ENCODE measurements at places on chromosomes 1 and 21.

DNA sequence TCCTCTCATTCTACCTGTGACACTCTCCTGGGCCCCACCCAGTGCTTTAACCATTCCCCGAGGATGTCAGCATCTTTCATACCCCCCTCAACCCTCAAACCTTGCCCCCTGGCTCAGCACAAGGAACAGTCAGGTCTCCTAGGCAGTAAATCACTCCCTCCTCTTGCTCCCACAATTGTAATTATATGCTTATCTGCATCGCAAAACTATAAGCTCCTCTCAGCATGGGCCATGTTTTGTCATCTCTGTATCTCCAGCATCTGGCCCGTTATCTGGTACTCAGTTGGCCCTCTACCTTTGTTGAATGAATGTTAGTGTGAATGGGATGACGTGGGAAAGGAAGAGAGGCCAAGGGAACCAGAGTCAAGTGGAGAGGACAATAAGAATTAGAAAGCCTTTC lies 2.8 kb upstream of the ELOVL1 start:
- no peak for DNase-seq

DNA sequence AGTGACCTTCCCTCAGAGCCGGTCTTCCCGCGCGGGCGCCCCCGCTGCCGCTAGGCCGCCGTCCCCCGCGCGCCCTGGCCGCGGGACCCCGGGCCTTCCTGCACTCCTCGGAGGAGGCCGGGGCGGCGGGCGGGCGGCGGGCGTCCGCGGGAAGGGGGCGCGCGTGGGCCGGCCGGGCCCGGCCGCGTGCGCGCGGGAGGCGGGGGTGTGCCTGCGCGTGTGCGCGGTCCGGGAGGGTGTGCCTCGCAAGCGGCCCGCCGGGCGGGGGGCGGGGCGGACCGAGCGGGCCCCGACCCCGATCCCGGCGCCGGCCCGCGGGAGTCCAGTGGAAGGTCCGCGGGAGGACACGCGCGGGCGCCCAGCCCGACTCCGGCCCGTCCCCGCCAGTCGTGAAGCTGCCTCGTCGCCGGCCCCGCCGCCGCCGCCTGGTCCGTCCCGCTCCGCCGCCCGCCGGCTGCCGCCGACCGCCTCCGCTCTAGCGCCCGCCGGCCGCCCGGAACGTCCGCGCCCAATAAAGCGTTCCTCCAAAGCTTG lies 438 bp downstream of the MRPS6 start:
- DNase-seq: peak; percentile 18

GRCh38 chr1:90176530-90176929 lies 181.6 kb downstream of the ZNF326 start:
- DNase-seq: no peak

- no peak for DNase-seq
Observed at GRCh38 chr1:119254067-119254720, 113.7 kb upstream of the WARS2 start.

GRCh38 chr1:175829845-175830244 lies 86.5 kb upstream of the TNR start:
- no peak for DNase-seq

- DNase-seq: no peak
Observed at GRCh38 chr1:109765483-109765815, 1.7 kb upstream of the EPS8L3 start.

GRCh38 chr1:18217398-18218043 lies 109.9 kb downstream of the IGSF21 start:
- DNase-seq: peak; percentile 7

DNA sequence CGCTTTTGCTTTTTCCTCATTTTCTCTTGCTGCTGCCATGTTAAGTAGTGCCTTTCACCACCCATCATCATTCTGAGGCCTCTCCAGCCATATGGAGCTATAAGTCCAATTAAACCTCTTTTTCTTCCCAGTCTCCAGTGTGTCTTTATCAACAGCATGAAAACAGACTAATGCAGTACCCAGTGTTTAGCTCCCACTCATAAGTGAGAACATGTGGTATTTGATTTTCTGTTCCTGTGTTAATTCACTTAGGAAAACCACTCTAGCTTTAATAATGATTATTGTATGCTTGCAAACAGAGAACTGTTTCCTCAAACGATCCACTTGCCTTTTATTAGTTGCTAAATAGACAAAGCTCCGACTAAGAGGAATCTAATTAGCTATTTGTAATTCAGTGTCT lies 43.3 kb downstream of the IL23R start:
- DNase-seq: no peak

DNA sequence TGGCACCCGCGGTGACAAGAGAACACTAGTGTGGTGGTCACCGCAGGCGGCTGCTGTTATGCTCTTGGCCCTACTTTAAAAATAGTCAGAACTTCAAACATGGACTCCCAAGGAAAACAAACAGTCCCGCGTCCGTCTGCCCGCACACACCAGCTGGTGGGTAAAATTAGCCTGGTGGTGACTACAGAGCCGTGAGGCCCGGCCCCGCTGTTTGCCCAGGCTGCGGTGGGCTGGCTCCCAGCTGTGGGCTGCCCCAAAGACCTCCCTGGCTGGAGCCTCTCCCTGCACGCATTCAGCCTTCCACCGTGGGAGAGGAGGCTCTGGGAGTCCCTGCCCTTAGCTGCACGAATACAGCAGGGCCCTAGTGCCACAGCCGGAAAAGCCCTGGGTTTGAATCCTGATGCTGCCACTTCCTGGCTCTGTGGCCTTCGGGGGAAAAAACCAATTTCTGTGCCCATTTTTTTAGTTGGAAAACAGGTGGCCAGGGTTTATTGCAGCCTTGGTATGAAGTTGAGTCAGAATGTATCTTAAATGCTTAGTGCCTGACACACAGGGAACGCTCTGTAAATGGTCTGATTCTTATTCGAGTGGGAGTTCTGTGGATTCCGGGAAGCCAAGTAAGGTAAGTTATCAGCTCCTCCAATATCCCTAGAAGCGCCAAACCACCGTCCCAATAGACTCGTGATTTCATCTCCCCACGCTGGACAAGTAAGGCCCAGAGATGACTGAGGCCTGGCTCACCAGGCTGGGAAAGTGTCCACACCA lies 58.2 kb downstream of the ALPL start:
- DNase-seq: peak; percentile 89

GRCh38 chr1:155773221-155773620 lies 83.8 kb downstream of the GON4L start:
- DNase-seq: no peak

- DNase-seq: no peak
Observed at GRCh38 chr1:247942624-247943023, 6.0 kb upstream of the OR2L8 start.

- no peak for DNase-seq
Observed at GRCh38 chr1:86382878-86383277, 13.2 kb downstream of the ODF2L start.

DNA sequence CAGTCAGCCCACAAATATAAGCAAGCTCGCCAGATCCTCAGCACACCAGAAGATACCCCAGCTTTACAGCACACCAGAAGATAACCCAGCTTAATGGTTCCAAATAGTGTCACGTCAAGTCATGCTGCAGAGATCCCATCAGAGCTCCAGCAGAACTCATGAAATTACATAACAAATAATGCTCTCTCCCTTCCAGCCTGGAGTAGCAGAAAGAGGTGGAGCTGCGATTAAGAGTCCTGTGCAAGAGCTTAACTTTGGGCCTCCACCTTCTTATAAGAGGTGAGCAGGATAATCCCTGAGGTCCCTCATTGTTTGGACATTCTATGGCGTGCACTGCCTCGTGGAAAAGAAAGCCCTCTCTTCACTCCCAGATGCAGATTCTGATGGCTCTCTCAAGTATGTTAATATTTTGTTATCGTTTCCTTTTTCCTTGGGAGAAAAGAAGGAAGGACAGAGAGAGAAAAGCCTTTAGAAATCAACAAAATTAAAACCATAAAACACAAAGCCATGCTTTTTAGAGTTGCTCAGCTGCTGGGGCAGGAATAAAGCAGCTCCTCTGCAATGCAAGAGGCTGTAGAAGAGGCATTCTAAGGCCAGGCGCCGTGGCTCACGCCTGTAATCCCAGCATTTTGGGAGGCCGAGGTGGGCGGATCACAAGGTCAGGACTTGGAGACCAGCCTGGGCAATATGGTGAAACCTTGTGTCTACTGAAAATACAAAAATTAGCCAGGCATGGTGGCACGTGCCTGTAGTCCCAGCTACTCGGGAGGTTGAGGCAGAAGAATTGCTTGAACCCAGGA lies 59.1 kb downstream of the GLUL start:
- no peak for DNase-seq

DNA sequence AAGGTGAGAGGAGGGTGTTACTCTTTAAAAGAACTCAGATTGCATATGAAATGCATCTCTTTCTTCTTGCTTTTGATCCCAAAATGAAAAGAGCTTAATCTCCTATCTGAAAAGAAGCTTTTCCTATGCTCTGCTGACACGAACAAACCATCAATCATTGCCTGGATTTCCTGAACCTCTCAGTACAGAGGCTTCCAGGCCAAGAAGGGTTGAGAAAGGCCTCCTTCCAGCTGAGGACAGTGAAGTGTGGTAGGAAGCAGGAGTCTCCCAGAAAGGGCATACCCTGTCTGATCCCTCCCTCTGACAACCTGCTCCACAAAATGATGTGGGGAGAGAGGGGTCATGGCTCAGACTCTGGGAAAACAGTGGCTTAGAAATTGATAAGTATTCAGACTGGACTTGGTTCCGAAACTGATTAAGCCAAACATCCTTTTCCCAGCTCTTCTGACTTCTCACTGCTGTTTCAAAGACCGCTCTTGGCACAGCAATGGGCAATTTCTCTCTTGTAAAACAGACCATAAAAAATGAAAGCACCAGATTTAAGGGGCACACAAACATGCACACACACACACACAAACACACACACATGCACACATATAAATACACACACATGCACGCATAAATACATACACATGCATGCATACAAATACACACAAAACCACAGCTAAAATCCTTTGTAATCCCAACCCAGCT lies 310.3 kb downstream of the SIPA1L2 start:
- no peak for DNase-seq

DNA sequence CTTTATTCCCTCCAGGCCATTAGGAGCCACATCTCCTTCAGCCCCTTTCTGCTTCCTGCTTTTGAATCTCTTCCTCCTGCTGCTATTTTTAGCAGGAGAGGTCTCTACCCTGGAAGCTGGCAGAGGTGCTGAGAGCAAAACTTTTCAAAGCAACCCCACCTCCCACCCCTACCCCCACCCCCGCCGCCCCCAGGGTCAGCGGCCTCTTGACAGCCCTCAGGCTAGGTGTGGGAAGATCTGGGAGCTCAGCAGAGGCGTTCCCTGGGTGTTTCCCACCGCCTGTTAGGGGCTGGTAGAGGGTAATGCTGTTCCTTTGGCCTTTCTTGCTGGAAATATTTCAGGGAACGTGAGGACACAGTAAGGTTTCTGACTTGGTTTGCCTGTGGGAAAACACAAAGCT lies 112.5 kb upstream of the CACHD1 start:
- no peak for DNase-seq

DNA sequence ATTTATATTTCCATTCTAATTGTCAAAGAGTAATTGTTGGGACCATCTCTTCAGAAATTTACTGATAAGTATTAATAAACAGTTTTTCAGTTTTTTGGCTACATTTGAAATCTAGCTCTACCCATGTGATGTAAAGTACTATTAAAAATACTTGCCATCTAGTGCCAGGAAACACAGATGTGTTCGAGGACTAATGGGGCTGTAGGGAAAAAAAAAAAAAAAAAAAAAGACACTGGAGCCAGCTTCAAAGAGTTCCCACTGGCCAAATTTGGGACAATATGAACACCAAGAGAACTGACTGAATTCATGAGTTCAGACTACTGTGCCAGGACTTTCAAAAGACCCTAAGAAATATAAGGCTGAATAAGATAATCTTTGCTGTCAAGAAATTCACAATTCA lies 65.2 kb upstream of the GFI1 start:
- DNase-seq: no peak

DNA sequence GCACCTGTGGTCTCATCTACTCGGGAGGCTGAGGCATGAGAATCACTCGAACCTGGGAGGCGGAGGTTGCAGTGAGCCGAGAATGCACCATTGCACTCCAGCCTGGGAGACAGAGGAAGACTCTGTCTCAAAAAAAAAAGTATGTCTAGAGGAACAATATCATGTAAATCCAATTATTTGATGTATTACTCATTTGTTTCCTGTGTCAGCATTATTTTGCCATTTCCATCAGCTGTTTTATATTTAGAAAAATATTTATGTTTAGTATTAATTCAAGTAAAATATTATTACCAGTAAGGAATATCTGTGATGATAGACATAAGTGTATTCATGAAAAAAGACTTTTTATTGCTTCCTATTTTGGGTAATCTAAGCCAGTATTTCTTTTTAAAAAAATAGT lies 13.0 kb downstream of the TDRKH start:
- DNase-seq: no peak

GRCh38 chr1:101971304-101971703 lies 25.4 kb downstream of the OLFM3 start:
- peak; percentile 7 for DNase-seq

DNA sequence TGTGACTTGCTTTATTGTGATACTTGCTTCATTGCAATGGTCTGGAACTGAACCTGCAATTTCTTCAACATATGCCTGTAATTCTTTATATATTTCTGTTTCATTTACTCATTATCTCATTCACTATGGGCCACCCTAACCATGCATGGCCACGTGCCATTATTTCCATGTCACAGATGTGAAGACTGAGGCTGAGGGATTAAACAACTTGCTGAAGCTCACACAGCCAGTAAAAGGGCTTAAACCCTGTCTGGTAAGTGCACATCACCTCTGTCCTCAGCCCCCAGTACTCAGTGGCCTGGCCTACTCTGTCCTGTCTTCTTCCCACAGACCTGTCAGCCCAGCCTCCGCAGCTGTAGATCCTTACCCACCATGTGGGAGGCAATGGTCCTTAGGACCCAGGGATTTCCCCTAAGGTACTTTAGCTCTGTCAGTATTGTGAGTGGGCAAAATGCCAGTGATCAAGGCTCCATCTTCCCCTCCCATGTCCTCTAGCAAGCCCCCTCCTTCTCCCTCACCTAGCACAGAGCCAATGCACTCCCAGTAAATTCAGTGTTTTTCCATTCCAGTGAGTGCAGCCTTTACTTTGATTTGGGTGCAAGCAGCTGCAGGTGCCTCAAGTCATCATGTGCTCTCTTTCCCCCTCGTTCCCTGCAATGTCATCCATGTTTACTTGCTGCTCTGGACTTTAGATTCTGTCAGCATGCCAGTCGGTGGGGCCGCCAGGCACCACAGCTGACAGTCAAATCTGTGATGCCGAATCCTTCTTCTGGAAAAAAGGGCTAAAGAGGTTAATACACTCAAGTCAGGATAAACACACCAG lies 228.2 kb upstream of the PROX1 start:
- DNase-seq: no peak

- DNase-seq: peak; percentile 91
Observed at GRCh38 chr1:7993593-7994479, 32.3 kb downstream of the ERRFI1 start.

- DNase-seq: peak; percentile 56
Observed at GRCh38 chr1:200207711-200208126, 180.2 kb downstream of the NR5A2 start.

Data from fibroblast of upper back skin (primary cell).